Type B pancreatic cell (in vitro differentiated cells): ENCODE measurements at places on chromosomes 7 and 10.

DNA sequence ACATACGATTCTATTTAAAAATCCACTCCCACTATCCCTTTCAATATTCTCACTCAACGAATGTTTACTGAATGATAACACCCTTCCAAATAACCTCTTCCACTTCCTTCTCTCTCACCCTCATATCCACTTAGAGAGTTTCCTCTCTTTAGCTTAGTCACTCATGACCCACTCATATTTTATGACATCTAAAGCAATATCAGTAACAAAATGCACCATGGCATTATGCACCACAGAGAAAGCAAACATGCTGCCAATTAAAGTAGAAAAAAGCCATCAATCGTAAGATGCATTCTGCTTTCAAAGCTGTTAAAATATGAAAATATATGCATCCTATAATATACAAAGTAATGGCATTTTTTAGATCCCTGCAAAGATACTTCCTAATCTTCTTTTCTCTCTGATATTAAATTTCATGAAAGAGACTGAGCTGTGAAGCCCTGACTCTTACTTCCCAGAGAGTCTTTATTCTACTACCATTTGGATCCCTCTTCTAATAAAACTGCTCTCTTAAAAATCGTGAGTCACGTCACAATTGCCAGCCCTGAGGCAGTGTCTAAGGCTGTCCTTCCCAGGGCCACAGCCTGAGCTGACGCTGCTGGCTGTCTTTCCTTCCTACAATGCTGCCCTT, 283.0 kb upstream of the KLF6 start:
- DNase-seq = no peak

GRCh38 chr7:69749372-69749979, 151.2 kb downstream of the AUTS2 start:
- DNase-seq = no peak

- no peak for DNase-seq
Observed at GRCh38 chr7:74505471-74506324, 52.0 kb downstream of the GTF2IRD1 start.

GRCh38 chr10:118775478-118775877, 20.7 kb upstream of the CACUL1 start:
- no peak for DNase-seq

DNA sequence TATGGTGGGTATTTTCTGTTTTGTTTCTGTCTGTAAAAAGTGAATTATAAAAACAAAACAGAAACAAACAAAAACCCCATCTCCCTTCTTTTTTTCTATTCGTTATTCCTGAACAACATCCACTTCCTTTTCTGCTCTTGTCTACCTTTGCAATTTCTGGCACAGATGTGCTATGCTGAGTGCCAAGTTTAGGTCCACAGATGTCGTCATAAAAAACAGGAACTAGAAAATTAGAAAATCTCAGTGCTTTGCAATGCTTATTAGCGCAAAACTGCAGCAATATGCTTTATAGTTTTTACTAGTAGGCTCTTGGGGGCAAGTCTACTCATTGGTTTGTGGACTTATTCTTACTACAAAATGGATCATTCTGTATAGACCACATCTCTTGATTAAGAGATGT, 94.2 kb upstream of the PRKCQ start:
- DNase-seq = no peak

- no peak for DNase-seq
Observed at GRCh38 chr7:117148971-117149370, 173.9 kb downstream of the WNT2 start.

GRCh38 chr10:33132626-33133025, 174.6 kb upstream of the ITGB1 start:
- no peak for DNase-seq

DNA sequence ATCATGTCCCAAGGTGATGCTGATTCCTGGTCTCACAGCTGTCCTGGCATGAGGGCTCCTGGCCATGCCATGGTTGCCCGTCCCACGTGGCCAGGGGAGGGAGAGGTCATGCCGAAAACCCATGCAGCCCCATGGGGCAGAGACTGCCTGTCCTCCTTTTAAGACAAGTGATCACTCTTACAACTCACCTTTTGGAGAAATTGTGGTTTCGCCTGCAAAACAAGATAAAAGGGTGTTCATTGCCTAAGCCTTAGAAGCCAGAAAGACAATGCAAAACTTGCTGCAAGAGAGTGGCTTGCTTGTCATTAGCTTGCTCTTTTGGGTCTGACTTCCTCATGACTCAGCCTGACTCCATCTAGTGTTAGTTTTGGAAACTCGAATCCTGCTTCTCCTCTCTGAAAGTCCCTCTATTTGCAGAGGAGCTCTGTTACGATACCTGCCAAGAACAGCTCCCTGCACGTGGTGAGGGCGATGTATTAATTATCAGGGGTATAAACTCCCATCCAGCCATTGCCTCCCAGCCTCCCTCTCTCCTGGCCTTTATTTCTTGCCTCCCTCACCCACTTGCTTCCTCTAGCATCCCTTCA, 26.7 kb downstream of the TMEM273 start:
- no peak for DNase-seq

GRCh38 chr7:124364283-124364682, 331.4 kb upstream of the TMEM229A start:
- DNase-seq = no peak

- no peak for DNase-seq
Observed at GRCh38 chr10:117603081-117603480, 60.5 kb downstream of the EMX2 start.

GRCh38 chr10:102352066-102352715, 43.3 kb upstream of the NFKB2 start:
- no peak for DNase-seq

DNA sequence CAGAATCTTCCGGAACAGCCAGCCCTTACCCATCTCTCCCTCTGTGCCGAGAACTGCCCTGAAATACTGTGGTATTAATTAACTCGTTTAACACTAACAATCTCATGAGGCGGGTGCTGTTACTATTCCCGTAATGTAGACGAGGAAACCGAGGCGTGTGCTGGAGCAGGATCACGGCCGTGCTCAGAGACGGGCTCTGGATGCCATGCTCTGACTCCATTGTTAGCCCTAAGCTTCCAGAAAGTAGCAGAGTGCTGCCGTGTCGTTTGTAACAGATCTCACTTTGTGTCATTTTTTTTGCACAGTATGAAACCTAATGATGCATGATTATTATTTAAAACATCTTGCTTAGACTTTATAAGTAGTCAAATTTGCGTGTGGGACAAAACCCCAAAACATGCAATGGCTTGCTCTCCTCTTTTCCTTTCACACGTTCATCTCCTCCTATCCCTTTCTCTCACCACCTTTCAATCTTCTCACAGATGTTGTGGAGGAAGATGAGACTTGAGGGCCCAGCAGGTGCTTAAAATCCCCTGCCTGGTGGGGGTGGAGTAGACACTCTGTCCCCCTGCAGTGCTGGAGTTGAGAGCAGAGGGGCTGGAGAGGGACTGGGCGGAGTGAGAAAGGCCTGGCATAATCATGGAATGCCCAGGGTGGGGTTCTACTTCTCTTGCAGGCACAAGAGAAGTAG, 482 bp upstream of the ACTR3C start:
- DNase-seq = no peak

DNA sequence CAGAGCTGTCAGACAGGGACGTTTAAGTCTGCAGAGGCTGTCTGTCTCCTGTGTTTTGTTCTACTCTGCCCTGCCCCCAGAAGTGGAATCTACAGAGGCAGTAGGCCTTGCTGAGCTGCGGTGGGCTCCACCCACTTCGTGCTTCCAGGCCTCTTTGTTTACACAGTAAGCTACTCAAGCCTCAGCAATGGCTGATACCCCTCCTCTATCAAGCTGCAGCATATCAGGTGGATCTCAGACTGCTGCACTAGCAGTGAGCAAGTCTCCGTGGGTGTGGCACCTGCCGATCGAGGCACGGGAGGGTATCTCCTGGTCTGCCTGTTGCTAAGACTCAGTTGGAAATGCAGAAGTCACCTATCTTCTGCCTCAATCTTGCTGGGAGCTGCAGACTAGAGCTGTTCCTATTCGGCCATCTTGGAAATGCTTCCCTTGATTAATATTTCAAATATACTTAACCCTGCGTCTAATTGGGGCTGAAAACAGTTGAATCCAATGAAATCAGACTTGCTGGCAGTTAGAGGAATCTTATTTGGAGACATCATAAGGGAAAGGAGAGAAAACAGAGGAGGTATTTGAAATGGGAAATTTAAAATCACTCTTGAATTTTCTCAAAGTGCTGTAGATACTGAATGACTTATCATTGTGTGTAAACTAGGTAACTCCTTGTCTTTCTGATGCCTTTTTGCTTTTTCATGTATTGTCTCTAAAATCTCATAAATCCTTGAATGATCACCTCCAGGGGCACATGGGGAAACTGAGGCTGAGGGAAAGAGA, 13.8 kb upstream of the CYP3A5 start:
- DNase-seq = no peak

DNA sequence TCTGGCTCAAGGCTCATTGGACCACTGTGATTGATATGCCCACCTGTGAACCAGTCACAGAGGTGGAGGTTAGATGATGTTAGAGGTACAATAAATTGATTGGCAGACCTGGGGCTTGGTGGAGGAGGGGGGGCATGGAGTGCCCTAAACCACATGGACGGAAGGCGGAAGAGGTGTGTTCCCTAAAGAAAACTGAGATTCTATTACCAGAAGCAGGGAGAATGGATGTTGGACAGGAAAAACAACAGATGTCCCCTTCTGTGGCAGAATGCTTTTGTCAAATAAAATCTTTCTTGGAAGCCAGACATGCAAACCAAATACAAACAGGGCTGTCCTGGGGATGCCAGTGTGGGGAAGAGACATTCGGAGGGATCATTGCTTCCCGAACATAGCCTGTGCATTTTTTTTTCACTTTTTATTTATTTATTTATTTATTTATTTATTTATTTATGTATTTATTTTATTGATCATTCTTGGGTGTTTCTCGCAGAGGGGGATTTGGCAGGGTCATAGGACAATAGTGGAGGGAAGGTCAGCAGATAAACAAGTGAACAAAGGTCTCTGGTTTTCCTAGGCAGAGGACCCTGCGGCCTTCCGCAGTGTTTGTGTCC, 433.9 kb downstream of the RPS24 start:
- no peak for DNase-seq

GRCh38 chr7:27962273-27962672, 218.3 kb downstream of the JAZF1 start:
- DNase-seq = no peak

- DNase-seq = no peak
Observed at GRCh38 chr10:98466861-98467505, 20.2 kb upstream of the HPS1 start.

DNA sequence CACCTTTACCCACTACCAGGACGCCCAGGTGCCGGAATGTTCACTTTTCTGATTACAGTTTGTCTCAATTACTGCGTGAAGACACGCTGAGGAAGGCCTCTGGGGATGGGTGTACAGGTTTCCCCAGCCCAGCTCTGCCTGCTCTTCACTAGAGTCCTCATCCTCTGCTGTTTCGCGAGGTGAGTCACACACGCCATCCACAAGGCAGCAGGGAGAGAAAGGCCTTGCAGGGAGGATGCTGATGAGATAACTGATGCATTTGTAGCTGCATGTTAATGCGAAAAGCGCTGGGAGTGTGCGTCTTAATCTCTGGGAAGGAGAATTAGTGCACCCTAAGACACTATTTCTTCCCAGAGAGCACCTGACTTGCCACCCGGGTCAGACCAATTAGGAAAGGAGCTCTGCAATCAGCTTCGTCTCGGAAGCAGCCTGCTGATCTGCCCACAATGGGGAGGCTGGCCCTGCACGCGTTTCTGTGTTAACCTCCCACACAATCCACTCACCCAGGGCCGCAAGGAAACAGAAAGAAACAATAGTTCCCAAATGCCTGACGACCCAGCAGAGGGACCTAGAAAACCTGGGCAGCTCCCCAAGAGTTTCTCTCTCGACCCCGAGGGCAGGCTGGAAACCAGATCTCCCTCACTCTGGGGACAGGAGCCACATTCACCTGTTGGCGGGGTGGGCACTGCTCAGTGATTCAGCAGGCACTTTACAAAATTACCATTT, 578.7 kb downstream of the GLRX3 start:
- no peak for DNase-seq

GRCh38 chr10:63579371-63580014, 58.3 kb downstream of the REEP3 start:
- DNase-seq = no peak

DNA sequence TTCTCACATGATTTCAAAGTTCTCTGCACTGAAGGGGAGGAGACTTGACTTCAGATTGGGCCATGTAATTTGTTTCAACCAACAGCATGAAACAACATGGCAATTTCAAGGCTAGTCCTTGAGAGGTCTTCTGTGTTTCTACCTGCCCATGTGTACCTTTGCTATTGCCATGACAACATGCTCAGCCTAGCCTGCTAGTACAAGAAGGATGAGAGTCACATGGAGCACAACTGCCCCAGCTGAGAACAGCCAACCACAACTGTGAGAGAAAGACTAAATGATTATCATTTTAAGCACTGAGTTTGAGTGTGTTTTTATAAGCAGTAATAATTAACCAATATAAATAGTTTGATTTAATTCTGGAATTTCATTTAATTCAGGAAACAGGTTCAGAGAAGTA, 41.9 kb downstream of the ANKMY2 start:
- no peak for DNase-seq

GRCh38 chr7:66150471-66150870, 35.8 kb downstream of the CRCP start:
- no peak for DNase-seq

DNA sequence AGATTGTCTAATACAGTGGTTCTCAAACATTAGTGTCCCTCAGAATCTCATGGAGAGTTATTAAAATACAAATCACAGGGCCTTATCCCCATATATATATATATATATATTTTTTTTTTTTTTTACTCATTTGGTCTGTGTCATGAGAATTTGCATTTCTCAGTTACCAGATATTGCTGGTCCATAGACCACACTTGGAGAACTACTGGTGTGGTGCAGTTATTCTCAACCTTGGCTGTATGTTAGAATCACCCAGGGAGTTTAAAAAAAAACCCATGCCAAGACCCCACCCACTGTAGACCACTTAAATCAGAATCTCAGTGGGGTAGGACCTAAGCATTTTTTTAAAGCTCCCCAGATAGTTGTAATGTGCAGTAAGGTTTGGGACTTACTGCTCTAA, 179.9 kb downstream of the AUTS2 start:
- DNase-seq = no peak

GRCh38 chr10:126156012-126156411, 232.3 kb downstream of the ADAM12 start:
- no peak for DNase-seq

DNA sequence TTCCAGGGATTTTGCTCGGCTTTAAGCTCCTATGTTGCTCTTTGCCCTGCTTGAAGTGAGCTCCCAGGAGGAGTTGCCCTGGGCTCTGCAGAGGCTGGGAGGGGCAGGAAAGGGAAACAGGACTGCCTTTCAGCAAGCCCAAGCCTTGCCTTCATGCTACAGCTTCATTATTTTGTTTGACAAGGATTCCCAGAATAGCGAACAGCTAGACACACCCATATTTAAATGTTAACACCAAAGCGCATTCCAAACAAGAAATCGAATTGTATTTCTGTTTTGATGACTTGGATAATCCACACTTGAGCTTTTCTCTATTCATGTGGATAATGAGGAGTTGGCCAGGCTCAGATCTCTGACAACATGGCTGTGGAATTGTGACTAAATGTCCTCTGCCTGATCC, 6.3 kb downstream of the KIAA1217 start:
- no peak for DNase-seq

GRCh38 chr7:53303781-53304180, 268.3 kb downstream of the POM121L12 start:
- DNase-seq = no peak
